ENCODE measurements at places on chromosomes 16 and 17. TPM values are rescaled to one million over a fixed set of nuclear protein-coding genes. Genes with fewer than 3 reads are reported as not detected.

GRCh38 chr16:85658504-85659326 lies 30.0 kb downstream of the GINS2 start:
- H3K27ac ChIP-seq: no peak overlapping the region
- H3K4me1 ChIP-seq: peaks cover 22% of the 10 kb centered on the region
- H3K27me3 ChIP-seq: no peaks in the 10 kb centered on the region
- H3K4me3 ChIP-seq: no peak overlapping the region
- H3K36me3 ChIP-seq: peaks cover 70% of the 10 kb centered on the region
- no peak for DNase-seq

ADAP2 gene
- total RNA-seq: 14.0 TPM

GRCh38 chr16:10558746-10559641 lies 21.4 kb downstream of the EMP2 start:
- no peak for DNase-seq
- H3K36me3 ChIP-seq: no peaks in the 10 kb centered on the region
- H3K4me3 ChIP-seq: peak overlapping the region; percentile 13
- H3K4me1 ChIP-seq: peaks cover 39% of the 10 kb centered on the region
- H3K27ac ChIP-seq: peak overlapping the region; percentile 54

CBX4 gene
- 13.0 TPM for total RNA-seq

KDM6B gene
- 12.5 TPM for total RNA-seq

GRCh38 chr16:66511602-66512271 lies 38.2 kb downstream of the TK2 start:
- no peaks in the 10 kb centered on the region for H3K27me3 ChIP-seq
- peaks cover 60% of the 10 kb centered on the region for H3K4me1 ChIP-seq
- no peak for DNase-seq
- H3K27ac ChIP-seq: peak overlapping the region; percentile 60
- H3K4me3 ChIP-seq: no peak overlapping the region
- no peaks in the 10 kb centered on the region for H3K36me3 ChIP-seq

- no peaks in the 10 kb centered on the region for H3K27me3 ChIP-seq
- no peak overlapping the region for H3K4me3 ChIP-seq
- no peak overlapping the region for H3K27ac ChIP-seq
- DNase-seq: no peak
- H3K4me1 ChIP-seq: no peaks in the 10 kb centered on the region
These were observed 27.8 kb downstream of the PIPOX start for GRCh38 chr17:29070781-29071180.

GRCh38 chr16:19104607-19105006 lies 9.2 kb upstream of the ITPRIPL2 start:
- DNase-seq: no peak
- no peak overlapping the region for H3K27ac ChIP-seq
- H3K27me3 ChIP-seq: no peaks in the 10 kb centered on the region
- no peaks in the 10 kb centered on the region for H3K36me3 ChIP-seq
- H3K4me3 ChIP-seq: no peak overlapping the region
- no peaks in the 10 kb centered on the region for H3K4me1 ChIP-seq

- H3K4me3 ChIP-seq: peak overlapping the region; percentile 99
- H3K4me1 ChIP-seq: peaks cover 26% of the 10 kb centered on the region
- H3K27ac ChIP-seq: peak overlapping the region; percentile 100
- H3K27me3 ChIP-seq: no peaks in the 10 kb centered on the region
- peaks cover 8% of the 10 kb centered on the region for H3K36me3 ChIP-seq
These were observed 739 bp downstream of the TCF25 start for GRCh38 chr16:89873972-89874689.

GRCh38 chr17:79841369-79842135 lies 2.3 kb upstream of the CBX4 start:
- H3K4me3 ChIP-seq: no peak overlapping the region
- peaks cover 80% of the 10 kb centered on the region for H3K4me1 ChIP-seq
- no peak for DNase-seq
- no peaks in the 10 kb centered on the region for H3K36me3 ChIP-seq
- H3K27ac ChIP-seq: no peak overlapping the region
- H3K27me3 ChIP-seq: peaks cover 12% of the 10 kb centered on the region

- DNase-seq: no peak
- H3K27ac ChIP-seq: no peak overlapping the region
- H3K4me3 ChIP-seq: no peak overlapping the region
These were observed 33.1 kb upstream of the CRISPLD2 start for GRCh38 chr16:84786605-84787262.

ZNF385C gene
- total RNA-seq: 0.49 TPM

DNA sequence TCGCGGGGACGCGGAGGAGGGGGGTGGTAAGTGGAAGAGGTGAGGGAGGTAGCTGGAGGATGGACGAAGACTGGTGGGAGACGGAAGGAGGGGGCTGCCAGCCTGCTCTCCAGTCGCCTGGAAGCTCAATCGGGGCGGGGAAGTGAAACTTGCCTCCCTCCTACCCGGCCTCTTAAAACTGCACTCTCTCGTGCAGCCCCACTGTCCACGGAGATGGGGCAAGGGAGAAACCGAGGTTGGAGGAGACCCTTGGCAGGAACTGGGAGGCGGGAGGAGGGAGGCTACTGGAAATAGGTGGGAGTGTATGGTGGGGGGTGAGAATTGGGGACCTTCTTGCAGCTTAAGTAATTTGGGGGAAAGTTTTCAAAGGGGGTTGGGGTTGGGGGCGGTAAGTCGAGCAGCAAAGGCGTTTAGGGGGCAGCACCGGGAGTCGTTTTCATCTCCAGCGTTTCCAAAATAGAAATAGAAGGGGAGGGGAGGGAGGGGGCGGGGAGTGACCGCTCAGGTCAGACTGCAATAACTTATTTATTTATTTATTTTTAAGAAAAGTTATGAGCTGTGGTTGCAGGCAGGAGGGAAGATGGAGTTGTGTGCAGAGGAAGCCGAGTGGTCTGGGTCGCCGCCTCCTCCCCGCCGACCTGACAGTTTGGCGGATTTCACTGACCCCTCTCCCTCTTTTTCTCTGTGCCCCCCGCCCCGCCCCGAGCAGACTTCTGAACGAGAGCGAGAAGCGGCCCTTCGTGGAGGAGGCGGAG lies 1.4 kb downstream of the SOX9 start:
- H3K27ac ChIP-seq: peak overlapping the region; percentile 69
- H3K4me3 ChIP-seq: peak overlapping the region; percentile 44
- H3K27me3 ChIP-seq: peaks cover 17% of the 10 kb centered on the region
- no peak for DNase-seq

DNA sequence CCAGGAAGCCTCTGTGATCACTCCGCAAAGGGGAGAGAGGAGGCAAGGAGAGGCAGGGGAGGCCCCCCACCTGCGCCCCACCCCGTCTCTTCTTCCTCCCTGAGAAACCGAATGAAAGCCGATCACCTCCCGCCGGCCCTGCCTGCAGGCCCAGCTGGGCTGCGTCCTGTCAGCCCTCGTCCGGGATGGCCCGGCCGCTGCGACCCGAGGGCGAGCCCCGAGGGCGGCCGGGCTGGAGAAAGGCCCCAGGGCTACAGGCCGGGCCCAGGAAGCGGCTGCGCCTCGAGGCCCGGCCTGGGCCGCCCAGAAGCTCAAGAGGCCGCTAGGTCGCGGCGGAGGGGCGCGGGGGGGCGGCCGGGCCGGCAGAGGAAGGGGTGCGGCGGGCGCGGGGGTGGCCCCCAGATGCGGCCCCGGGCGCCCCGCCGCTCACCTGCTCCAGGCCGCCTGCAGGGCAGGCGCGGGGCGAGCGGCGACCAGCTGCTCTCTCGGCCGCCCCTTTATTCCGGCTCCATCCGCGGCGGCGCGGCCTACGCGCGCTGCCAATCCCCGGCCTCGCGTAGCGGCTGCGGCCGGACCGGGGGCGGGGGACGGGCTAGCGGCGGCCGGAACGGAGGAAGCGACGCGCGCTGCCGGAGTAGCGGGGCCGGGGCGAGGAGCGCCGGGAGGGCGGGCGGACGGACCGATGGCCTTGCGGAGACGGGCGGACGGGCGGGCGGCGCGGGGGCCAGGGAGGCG lies at the start of gene ZNF319:
ZNF319 (minus strand) TSS at position 702 of the 735 bp plus-strand sequence. CDS start 2,407 bp downstream, outside the sequence.
- H3K4me3 ChIP-seq: peak within 1 kb of the TSS; percentile 88
- H3K4me1 ChIP-seq: peaks cover 37% of the 10 kb centered on the region
- no peaks in the 10 kb centered on the region for H3K27me3 ChIP-seq
- peak within 1 kb of the TSS; percentile 78 for H3K27ac ChIP-seq
- H3K36me3 ChIP-seq: peaks cover 31% of the 10 kb centered on the region

DNA sequence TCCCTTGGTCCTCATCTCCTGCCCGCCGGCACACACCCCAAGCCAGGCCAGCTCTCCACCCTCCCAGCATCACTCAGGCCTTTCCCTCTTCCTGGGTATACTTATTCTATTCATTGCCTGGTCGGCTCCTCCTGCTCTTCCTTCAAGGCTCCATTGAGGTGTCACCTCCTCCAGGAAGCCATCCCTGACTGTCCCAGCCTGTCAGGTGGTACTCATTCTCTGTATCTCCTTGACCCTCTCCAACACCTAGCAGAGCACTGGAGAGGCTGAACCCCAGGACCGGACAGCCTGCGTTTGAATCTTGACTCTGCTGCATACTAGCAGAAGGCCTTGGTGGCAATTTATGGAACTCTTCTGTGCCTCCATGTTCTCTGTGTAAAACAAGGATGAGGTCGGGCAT lies 428 bp upstream of the TNFRSF13B start:
- H3K4me1 ChIP-seq: no peaks in the 10 kb centered on the region
- no peaks in the 10 kb centered on the region for H3K36me3 ChIP-seq
- no peaks in the 10 kb centered on the region for H3K27me3 ChIP-seq

DNA sequence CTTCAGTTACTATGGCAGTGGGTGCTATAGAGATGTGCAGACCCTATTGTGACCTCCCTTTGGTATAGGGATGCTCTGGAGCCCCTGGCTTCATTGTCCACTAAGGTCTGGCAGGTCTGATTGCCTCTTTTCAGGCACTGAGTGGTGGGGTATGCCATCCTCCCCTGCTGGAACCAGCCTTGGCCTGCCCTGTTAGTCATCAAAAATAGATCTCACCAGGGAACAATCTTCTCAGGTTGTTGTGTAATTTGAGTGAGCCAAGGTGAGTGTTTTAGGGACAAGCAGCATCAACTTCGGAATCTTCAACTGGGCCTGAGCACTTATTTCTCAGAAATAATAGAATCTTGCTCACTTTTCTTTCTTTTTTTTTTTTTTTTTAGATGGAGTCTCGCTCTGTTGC lies 19.6 kb downstream of the HMOX2 start:
- H3K36me3 ChIP-seq: no peaks in the 10 kb centered on the region
- H3K27me3 ChIP-seq: no peaks in the 10 kb centered on the region
- no peak overlapping the region for H3K27ac ChIP-seq
- peaks cover 54% of the 10 kb centered on the region for H3K4me1 ChIP-seq
- no peak overlapping the region for H3K4me3 ChIP-seq

GRCh38 chr17:61456688-61457225 lies 4.5 kb downstream of the TBX4 start:
- H3K36me3 ChIP-seq: no peaks in the 10 kb centered on the region
- peaks cover 33% of the 10 kb centered on the region for H3K27me3 ChIP-seq
- no peak overlapping the region for H3K27ac ChIP-seq
- H3K4me1 ChIP-seq: peaks cover 29% of the 10 kb centered on the region

DNA sequence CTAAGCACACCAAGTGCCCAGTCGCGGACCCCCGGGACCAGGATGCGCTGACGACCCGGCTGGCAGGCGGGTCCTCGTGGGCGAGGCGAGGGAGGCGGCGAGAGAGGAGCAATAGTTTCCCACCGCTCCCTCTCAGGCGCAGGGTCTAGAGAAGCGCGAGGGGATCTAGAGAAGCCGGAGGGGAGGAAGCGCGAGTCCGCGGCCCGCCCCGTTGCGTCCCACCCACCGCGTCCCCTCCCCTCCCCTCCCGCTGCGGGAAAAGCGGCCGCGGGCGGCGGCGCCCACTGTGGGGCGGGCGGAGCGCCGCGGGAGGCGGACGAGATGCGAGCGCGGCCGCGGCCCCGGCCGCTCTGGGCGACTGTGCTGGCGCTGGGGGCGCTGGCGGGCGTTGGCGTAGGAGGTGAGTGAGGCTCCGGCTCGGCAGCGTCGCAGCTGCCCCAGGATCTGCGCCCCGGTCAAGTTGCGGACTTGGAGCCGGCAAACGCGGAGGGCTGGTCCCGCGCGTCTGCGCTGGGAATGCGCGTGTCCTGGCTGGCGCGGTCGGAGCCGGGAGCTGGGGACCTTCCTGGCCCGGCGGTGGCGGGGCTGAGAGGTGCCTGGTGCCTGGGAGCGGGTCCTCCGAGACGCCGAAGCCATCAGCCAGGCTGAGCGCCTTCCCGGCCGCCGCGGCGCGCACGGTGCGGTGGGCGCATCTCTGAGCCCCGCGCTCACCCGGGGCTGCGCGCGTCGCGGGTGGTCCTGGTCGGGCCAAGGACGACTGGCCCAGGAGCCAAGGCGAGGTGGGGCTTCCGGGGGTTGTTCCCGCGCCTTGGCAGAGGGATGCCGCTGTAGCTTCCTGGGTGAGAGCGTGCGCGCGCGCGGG lies at the start of gene ITGB3:
ITGB3 (plus strand) TSS at position 287 of the 862 bp plus-strand sequence; CDS start at position 322, 35 bp downstream.
- H3K4me1 ChIP-seq: peaks cover 12% of the 10 kb centered on the region
- DNase-seq: no peak
- H3K4me3 ChIP-seq: peak within 1 kb of the TSS; percentile 64
- H3K36me3 ChIP-seq: no peaks in the 10 kb centered on the region
- peak within 1 kb of the TSS; percentile 71 for H3K27ac ChIP-seq
- H3K27me3 ChIP-seq: no peaks in the 10 kb centered on the region

TRPV3 gene
- 3.2 TPM for total RNA-seq

KRTAP2-3 gene
- not detected for total RNA-seq

DNA sequence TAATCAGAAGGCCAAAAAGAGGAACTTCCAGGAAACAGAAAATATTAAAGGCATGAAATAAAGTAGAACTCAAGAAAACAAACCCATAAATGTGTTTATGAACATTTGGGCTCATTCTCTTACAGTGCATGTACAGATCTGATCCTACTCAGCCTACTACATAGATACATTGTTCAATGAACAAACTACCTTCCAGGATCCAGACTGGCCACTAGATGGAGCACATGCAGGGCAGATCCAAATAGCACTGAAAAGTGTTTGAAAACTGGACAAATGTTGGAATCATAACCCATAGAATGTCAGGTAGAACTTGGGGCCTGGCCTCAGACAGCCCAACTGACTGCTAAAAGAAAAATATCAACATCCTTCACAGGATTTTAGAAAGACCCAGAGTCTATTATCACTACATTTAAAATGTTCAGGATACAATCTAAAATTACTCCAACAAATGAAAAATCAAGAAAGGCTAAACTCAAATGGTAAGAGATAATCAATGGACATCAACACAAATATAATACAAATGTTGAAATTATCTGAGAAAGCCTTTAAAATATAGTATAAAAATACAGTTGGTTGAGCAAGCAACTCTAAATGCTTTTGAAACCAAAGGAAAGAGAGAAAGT lies 122.4 kb upstream of the NUDT7 start:
- no peak overlapping the region for H3K27ac ChIP-seq
- no peaks in the 10 kb centered on the region for H3K4me1 ChIP-seq
- no peak for DNase-seq
- H3K36me3 ChIP-seq: no peaks in the 10 kb centered on the region

- no peak overlapping the region for H3K27ac ChIP-seq
- H3K4me3 ChIP-seq: no peak overlapping the region
- H3K27me3 ChIP-seq: no peaks in the 10 kb centered on the region
- no peaks in the 10 kb centered on the region for H3K36me3 ChIP-seq
- H3K4me1 ChIP-seq: peaks cover 6% of the 10 kb centered on the region
- no peak for DNase-seq
These were observed 44.6 kb downstream of the RMI2 start for GRCh38 chr16:11389631-11390565.

- H3K36me3 ChIP-seq: no peaks in the 10 kb centered on the region
- no peaks in the 10 kb centered on the region for H3K27me3 ChIP-seq
- no peaks in the 10 kb centered on the region for H3K4me1 ChIP-seq
- H3K27ac ChIP-seq: no peak overlapping the region
- H3K4me3 ChIP-seq: no peak overlapping the region
- DNase-seq: no peak
These were observed 19.9 kb downstream of the ZNF200 start for GRCh38 chr16:3214904-3215600.

GRCh38 chr17:56943505-56944125 lies 17.2 kb downstream of the COIL start:
- no peaks in the 10 kb centered on the region for H3K4me1 ChIP-seq
- H3K27ac ChIP-seq: no peak overlapping the region
- DNase-seq: no peak

KRTAP4-5 gene
- total RNA-seq: not detected

GRCh38 chr17:38825762-38826247 lies 684 bp upstream of the CWC25 start:
- DNase-seq: no peak
- H3K4me1 ChIP-seq: peaks cover 35% of the 10 kb centered on the region
- peak overlapping the region; percentile 92 for H3K27ac ChIP-seq
- H3K4me3 ChIP-seq: peak overlapping the region; percentile 65

TELO2 gene
- 23.8 TPM for total RNA-seq

Data from vagina (tissue), 2 donors.